ENCODE measurements at places on chromosomes 5 and 9.

DNA sequence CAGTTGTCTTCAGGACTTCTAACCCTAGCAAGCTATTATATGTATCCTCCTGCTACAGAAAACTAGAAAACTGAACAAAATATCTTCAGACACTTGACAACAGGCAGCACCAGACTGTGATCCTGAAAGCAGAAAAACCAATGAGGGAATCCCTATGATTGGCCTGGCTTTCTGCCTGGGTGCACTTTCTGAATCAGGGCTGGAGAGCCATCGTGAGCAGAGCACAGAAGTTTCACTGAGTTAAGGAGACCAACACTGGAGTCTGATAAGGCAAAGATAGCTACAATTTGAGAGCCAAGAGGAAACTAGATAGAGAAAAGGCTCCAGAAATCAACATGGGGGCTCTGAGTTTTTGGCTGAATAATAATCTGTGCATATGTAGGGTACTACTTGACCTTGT is 106.5 kb downstream of the FANCC start:
- DNase-seq: no peak

GRCh38 chr5:147818290-147818689 is 13.2 kb downstream of the SPINK1 start:
- peak; percentile 87 for DNase-seq

- DNase-seq: no peak
These were observed 71.5 kb downstream of the PAM start for GRCh38 chr5:102826629-102827028.

DNA sequence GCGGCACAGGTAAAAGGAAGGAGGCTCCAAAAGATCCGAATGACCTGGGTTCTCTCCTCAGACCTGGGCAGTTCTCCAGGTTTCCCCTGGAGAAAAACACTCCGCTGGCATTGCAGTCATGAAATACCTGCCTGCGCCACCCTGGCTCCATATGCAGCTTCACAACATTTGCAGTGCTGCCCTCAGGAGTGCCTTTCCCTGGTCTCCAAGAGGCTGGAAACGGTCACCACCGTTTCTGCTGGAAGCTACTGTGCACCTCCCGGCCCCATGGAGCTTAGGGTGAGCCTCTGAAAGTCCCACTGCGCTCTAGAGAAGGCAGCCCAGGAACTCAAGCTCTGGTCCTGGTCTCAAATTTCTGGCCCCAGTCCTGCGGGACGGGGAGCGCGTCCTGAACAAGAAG is 670 bp downstream of the UGT3A1 start:
- DNase-seq: no peak

DNA sequence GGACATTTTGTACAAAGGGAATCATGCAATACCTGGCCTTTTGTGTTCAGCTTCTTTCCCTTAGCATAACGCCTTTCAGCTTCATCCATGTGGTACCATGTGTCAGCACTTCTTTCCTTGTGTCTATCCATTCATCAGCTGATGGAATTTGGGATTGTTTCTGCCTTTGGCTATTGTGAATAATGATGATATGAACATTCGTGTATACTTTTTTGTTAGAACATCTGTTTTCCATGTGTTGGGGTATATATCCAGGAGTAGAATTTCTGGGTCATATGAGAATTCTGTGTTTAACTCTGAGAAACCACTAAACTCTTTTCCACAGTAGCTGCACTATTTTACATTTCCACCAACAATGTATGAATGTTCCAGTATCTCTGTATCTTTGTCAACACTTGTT is 14.8 kb upstream of the PRRC2B start:
- no peak for DNase-seq

DNA sequence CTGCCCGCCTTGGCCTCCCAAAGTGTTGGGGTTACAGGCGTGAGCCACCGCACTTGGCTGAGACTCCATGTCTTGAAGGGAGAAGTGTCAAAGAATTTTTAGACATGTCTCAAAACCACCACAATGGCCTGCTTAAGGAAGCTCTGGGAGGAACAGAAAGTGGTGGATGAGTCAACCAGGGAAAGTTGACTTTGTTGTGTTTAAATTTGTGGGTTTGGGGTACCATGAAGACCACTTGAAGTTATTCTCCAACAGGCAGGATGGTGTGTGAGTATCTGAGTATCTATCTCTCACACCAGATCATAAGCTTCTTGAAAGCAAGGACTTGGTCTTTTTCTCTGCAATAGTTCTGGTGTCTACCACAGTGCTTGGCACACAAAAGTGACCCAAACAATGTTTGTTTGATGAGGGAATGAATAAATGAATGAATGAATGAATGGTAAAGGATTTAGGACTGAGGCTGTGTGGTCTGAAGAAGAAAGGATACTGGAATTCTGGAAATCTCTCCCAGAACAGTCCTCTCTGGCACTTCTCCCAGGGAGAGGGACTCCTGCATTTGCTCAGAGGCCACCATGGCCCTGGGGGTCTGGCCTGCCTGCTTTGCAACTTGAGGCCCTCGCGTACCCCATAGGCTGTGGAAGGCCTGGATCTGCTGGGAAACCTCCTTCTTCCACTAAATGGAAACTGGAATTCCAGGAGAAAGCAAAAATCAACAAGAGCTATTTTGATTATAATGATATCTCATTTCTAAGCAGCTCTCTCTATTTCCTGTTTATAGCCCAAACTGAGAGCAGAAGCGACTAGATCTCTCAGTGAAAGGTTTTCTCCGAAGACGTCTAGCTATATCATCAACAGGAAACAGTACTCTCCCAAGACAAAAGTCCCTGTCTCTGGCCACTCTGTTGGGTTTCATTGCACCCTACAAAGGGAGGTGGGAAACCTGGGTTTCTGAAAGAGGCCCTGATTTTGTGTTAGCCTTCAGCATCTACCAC is 187.9 kb downstream of the PALM2AKAP2 start:
- DNase-seq: peak; percentile 77

- DNase-seq: peak; percentile 50
These were observed 14.0 kb upstream of the GLRX start for GRCh38 chr5:95836544-95836943.

- DNase-seq: peak; percentile 46
These were observed 15.6 kb downstream of the C5orf58 start for GRCh38 chr5:170248172-170248930.

- no peak for DNase-seq
These were observed 232.6 kb upstream of the ADAMTS16 start for GRCh38 chr5:4907571-4907970.

DNA sequence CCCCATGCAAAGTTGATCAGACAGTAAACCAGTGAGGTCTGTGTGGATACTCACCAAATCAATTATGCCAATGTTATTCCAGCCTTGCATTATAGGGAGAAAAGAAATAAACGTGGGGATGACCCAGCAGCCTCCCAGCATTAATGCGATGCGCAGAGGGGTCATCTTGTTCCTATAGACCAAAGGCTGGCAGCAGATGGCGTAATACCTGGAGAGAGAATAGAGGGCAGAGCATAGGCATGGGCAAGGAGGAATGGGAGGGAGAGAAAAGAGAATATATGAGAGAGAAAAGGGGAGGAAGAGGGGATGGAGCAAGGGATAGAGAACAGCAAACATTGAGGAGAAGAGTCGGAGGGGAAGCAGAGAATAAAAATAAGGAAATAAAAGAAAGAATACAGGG is 131.2 kb downstream of the HTR4 start:
- no peak for DNase-seq

DNA sequence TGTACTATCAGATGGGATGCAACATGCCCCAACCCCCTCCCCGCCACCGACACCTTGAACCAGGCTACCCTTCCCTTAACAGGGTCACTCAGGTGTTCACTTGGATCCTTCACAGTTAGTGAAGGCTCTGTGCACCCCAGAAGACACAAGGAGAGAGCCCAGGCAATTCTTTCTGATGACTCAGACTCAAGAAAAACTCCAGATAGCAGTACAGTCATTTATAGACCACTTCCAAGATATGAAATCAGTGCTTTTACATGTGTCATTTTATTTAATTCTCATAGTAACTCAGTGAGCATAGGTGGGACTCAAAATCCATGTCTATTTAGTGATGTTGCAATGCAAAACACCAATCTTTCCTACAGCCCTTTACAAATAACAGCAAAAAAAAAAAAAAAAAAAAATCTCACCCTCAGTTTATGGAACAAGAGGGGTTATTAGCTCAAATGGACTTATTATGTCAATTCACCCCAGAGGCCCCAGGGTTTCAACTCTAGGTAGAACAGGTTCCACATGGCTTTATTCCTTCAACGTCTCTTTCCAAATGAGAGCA is 71.9 kb downstream of the FOXD1 start:
- no peak for DNase-seq

DNA sequence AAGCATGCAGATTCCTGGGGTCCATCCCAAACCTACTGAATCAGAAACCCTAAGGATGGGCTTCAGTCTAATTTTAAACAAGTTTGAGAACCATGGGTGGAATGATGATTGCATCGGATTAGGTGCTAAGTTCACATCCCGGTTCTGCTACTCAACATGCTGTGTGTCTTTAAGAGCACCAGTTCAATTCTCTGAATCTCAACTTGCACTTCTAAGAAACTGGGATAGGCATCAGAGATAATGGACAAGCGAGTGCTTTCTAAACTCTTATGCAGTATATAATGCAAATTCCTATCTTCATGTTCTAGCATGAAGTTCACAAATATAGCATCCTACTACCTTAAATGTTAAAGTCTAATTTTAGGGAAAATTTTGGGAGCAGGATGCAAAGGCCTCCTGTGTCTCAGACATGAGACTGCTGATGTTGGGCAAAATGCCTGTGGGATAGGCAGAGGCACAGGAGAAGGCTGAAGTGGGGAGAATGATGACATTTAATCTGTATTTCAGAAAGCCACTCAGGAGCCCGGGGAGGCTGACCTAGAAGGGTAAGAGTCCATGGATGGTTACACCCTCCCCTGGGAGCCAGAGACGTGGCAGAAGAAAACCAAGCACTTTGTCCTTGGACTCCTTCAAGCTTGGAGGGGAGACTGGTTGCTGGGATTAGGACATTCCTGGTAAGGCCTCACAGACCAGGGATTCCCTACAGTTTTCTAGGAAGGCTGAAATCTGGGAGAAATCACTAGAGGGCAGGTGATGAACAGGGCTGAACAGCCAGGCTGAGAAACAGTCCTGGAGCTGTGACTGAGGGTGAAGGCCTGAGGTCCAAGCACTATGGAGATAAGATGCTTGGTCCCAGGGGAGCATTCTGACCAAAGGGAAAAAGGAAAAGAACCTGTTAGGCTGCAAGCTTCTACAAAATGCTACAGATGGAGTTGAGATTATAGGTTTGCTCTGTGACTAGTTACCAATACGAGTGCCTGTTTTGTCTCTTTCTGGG is 311.9 kb upstream of the PANK3 start:
- no peak for DNase-seq

GRCh38 chr5:172528440-172528839 is 74.1 kb upstream of the SH3PXD2B start:
- no peak for DNase-seq

- DNase-seq: no peak
These were observed 43.8 kb downstream of the UNC5A start for GRCh38 chr5:176854164-176854563.

GRCh38 chr5:37777432-37778130 is 62.3 kb downstream of the GDNF start:
- DNase-seq: no peak

DNA sequence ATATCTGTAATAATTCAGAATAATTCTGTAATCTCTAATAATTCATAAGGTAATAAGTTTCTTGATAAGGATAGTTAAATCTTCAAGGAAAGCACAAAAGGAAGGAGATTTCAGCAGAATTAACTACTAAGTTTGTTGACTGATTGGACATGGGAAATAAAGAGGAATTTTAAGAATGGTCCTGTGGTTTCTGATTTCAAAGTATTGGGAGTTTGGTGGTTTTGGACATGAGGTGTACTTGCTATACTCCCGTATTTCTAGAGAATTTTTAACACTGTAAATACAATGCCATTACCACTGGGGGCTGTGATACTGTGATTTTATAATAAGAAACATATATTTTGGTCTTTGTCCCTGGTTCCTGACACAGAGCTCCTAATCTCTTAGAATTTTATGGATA is 123.9 kb downstream of the UNC13B start:
- no peak for DNase-seq

DNA sequence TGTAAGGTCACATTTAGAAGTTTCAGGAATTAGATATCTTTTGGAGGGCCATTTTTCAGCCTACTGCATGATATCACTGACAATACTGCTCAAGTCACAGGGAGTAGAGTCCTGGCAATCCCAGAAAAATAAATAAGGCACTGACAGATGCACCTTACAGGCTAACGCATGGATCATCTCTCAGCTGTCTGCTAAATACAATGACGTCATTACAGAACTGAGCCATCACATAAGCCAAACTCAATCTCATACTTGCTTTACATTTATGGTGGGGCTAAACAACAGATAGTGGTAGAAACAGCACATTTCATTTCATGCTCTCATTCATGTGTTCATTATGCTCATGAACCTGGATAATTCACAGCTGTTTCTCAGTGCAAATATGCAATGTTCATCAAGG is 243.7 kb downstream of the SEMA5A start:
- DNase-seq: no peak

- no peak for DNase-seq
These were observed 717.1 kb upstream of the ZNF608 start for GRCh38 chr5:125463466-125464092.

GRCh38 chr5:42898760-42899159 is 87.1 kb upstream of the SELENOP start:
- DNase-seq: no peak

GRCh38 chr9:79286992-79287707 is 284.6 kb upstream of the TLE4 start:
- no peak for DNase-seq

DNA sequence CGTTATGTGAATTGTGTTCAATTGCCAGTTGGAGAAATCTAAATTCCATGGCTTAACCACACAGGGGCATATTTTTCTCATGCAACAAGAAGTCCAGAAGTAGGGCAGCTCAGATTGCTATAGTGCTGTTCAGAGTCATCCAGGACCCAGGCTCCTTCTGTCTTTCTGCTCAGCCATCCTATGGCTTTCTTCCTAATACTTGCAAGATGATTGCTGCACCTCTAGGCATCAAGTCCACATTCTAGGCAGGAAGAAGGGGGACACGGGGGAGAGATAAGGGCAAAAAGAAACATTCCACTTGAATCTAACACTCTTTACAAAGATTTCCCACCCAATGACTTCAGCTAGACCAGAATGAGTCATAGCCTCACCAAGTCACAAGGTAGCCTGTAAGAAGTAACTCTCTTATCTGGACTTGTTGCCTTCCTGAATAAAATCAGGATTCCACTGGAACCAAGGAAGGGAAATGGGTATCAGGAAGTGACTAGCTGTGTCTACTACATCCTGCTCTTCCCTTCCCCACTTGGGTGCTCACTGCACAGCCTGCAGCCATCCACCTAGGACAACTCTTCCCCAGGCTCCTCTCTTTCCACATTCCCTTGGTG is 5.3 kb downstream of the ERAP2 start:
- DNase-seq: peak; percentile 67

- no peak for DNase-seq
These were observed 1.5 kb downstream of the NFIL3 start for GRCh38 chr9:91421971-91422757.

GRCh38 chr5:1538741-1539392 is 15.1 kb upstream of the LPCAT1 start:
- DNase-seq: no peak

- DNase-seq: no peak
These were observed 21.9 kb upstream of the CFAP95 start for GRCh38 chr9:69798744-69799143.

GRCh38 chr5:158514319-158514985 is 585.3 kb downstream of the EBF1 start:
- peak; percentile 31 for DNase-seq

- DNase-seq: no peak
These were observed 220.2 kb upstream of the CLINT1 start for GRCh38 chr5:158079097-158079496.

Data from inflammatory macrophage treated with lipopolysaccharide for 4 hours (primary cell).